Karpas-422 (cell line): ENCODE measurements at places on chromosomes 11 and 22. TPM values are rescaled to one million over a fixed set of nuclear protein-coding genes. Genes with fewer than 3 reads are reported as not detected.
A peak's percentile ranks its signal among the peaks of the same experiment; 100 is the strongest.

GAB4 gene
- 0.11 TPM in 1 of 2 replicates, not detected in the other for total RNA-seq

SNX32 gene
- total RNA-seq: not detected in 2 replicates

DNA sequence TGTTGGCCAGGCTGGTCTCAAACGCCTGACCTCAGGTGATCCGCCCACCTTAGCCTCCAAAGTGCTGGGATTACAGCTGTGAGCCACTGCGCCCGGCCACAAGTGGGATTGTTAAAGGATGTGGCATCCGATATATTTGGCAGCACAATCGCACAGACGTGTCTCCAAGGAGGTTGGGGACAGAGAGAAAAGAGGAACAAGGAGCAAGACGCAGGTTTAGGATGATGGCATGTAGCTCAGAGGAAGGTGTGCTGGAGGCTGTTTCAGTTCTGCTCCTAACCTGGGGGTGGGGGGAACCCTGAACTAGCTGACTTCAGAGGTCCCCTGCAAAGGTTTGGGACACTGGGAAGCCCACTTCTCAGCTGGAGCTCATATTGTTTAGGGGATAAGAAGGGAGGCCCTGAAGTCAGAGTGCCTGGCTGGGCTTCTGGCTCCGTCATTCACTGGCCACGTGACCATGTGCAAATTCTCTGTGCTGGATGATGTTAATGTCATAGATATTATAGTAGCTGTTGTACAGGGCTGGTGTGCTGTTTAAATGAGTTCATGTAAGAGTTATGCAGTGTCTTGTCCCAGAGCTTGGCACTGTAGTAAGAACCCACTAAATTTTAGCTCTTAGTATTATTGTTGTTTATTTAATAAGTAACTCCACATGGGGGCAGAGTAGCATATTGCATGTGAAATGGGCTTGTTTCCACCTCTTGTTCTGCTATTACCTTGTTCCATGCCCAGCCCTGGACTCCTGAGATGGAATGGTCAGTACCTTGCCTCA lies 129.7 kb downstream of the ST3GAL4 start:
- DNase-seq: peak; percentile 51

- no peak for DNase-seq
Observed at GRCh38 chr11:16454289-16454863, 98.0 kb upstream of the SOX6 start.

DNA sequence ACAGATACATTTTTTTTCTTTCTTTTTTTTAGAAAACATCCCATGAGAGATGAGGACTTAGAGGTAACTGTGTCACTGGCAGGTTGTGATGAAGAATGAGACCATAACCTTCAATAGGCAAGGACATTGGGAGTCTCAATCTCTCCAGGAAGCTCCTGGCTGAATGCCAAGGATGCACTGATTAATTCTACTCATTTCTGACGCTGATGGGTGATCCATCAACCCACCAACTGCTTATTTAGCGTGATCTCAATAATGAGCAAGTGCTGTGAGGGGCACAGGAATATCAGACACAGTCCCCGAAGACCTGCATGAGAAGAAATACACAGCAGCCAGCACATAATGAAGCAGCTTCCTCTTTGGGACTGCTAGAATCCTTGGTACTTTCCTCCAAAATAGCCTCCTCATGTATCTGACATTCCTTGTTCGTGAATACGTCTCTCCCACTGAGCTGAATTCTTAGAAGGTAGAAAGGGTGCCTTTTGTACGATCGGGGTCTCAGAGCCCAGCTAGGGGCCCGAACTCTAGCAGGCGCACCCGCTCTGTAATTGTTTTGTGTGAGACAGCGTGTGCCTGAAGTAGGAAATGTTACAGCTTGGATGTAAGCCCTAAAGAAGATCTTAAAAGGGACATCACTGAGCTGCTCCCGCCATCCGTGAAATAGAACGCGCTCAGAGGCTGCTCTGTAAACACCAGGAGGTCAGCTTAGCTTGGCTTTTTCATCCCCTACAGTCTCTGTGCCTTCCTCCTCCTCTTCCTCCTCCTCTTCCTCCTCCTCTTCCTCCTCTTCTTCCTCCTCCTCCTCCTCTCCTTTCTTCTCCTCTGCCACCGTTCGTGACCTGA lies 7.2 kb downstream of the CLMP start:
- no peak for DNase-seq

- DNase-seq: no peak
Observed at GRCh38 chr11:60919956-60920355, 4.3 kb upstream of the TMEM132A start.
